ENCODE measurements at places on chromosomes 16 and 17. TPM values are rescaled to one million over a fixed set of nuclear protein-coding genes. Genes with fewer than 3 reads are reported as not detected.

Gene KRTAP9-8
- not detected for total RNA-seq

Gene C17orf50
- total RNA-seq: not detected

DNA sequence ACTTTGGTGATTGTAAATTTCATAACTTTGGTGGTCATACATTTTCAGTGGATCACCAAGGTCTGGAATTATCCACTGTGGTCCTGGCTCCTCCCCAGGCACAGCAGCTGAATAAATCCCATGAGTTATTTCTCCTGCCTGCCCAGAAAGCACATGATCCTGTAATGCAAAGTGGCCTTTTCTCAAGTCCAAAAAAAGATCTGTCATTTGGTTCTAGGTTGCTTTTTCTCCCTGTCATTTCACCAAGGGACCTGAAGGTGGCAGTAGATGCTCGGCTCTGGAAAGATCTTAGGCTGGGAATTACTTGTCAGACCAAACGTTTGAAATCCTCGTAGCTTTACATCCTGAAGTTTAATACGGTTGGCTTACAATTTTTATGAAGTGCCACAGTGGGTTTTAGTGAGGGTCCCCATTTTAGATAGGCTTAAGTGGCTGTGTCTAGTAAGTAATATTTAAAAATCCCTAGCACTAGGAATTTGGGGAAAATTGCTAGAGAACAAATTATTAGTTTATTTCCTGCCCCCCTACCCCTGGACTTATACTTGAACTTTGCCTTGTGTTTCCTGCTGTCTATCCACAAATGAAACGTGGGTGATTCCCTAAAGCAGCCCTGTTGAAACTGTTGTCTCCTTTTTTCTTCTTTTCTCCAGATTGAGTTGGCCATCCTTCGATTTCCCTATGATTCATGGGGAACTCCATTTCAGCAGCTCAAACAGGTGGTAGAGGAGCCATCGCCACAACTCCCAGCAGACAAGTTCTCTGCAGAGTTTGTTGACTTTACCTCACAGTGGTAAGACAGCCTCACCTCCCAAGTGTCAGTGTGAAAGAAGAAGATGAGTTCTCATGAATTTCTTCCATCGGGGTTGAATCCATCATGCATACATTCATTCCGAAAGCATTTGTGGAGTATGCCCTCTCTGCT lies 111.7 kb downstream of the MAP2K6 start:
- DNase-seq: peak; percentile 56
- no peaks in the 10 kb centered on the region for H3K4me1 ChIP-seq

GRCh38 chr16:68263559-68264127 lies 683 bp upstream of the SLC7A6 start:
- H3K4me3 ChIP-seq: peak overlapping the region; percentile 28
- peak overlapping the region; percentile 65 for H3K27ac ChIP-seq
- no peaks in the 10 kb centered on the region for H3K36me3 ChIP-seq
- no peaks in the 10 kb centered on the region for H3K27me3 ChIP-seq

DNA sequence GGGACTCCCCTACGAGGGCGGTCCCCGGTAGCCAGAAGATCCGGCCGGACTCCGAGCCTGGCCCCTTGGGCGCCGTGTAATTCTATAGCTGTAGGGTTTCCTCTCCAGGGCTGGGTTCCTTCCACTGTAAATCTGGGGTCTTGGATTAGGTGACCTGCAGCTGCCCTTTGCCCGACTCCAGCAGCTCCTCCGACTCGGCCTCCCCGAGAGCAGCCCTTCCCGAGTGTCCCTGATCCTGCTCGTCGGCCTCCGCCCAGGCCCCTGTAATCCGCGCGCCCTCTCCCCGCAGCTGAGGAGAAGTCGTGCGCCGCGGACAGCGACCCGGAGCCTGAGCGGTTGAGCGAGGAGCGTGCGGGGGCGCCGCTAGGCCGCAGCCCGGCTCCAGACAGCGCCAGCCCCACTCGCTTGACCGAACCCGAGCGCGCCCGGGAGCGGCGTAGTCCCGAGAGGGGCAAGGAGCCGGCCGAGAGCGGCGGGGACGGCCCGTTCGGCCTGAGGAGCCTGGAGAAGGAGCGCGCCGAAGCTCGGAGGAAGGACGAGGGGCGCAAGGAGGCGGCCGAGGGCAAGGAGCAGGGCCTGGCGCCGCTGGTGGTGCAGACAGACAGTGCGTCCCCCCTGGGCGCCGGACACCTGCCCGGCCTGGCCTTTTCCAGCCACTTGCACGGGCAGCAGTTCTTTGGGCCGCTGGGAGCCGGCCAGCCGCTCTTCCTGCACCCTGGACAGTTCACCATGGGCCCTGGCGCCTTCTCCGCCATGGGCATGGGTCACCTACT lies 5.5 kb downstream of the TBX2 start:
- H3K27ac ChIP-seq: no peak overlapping the region
- H3K4me1 ChIP-seq: peaks cover 42% of the 10 kb centered on the region
- no peak overlapping the region for H3K4me3 ChIP-seq
- H3K36me3 ChIP-seq: no peaks in the 10 kb centered on the region

DNA sequence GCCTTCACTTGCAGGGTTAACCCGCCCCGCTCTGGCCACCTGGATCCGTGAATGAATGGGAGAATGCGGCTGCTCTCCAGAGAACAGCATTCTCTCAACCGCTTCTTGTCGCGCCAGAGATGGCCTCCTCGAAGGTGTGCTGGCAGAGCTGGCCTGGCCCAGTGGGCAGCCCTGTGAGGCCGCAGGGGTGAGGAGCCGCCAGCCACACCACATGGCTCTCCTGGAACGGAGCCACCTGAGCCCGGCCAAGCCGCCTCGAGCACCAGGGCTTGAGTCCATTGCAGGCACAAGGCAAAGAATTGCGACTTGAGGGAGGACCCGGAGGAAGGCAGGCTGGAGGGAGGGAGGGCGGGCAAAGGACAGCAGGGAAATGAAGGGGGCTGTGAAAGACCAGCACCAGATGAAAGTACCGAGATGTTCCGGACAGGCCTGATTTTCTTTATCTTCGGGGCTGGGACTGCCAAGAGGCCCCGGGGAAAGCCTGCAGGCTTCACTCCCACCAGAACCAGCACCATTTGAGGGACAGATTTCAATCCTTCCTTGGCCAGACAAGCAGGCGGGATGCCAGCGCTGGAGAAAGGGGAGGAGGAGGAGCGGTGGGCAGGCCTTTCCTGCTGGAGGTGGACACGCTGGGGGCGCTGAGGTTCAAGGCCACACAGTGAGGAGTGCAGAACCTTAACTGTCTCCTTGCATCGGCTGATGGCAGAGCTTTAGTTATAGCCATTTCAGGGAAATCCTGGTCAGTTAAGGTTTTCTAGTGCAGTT lies 69.4 kb downstream of the MRC2 start:
- DNase-seq: no peak
- no peak overlapping the region for H3K4me3 ChIP-seq
- no peaks in the 10 kb centered on the region for H3K4me1 ChIP-seq
- no peaks in the 10 kb centered on the region for H3K27me3 ChIP-seq

GRCh38 chr17:19876529-19877161 lies 8.9 kb upstream of the ULK2 start:
- H3K27ac ChIP-seq: no peak overlapping the region
- peaks cover 12% of the 10 kb centered on the region for H3K4me1 ChIP-seq
- DNase-seq: peak; percentile 68
- no peaks in the 10 kb centered on the region for H3K36me3 ChIP-seq
- H3K4me3 ChIP-seq: no peak overlapping the region
- no peaks in the 10 kb centered on the region for H3K27me3 ChIP-seq

Measured in body of pancreas (tissue), 4 donors.